ENCODE measurements at places on chromosomes 12 and 14.

DNA sequence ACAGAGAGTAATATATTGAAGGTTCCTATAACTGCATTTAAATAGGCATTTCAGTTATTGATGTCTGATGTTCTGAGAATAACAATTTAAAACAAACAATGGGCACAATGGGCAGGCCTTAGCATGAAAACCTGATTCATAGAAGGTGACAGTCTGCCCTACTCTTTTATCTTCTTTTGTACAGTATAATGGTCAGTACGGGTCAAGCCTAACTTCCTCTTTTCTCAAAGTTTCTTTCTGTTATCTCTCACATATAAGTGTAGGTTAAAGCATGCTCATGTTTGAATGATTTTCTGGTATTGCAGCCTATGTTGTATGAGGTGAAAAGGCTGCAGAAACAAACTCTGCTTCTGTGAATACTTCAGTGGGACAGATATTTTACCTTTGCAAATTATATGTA is 14.2 kb downstream of the FKBP3 start:
- H3K27me3 ChIP-seq, result no peaks in the 10 kb centered on the region
- H3K4me1 ChIP-seq, result no peaks in the 10 kb centered on the region
- H3K27ac ChIP-seq, result no peak overlapping the region
- no peak for DNase-seq
- no peak overlapping the region for H3K4me3 ChIP-seq

DNA sequence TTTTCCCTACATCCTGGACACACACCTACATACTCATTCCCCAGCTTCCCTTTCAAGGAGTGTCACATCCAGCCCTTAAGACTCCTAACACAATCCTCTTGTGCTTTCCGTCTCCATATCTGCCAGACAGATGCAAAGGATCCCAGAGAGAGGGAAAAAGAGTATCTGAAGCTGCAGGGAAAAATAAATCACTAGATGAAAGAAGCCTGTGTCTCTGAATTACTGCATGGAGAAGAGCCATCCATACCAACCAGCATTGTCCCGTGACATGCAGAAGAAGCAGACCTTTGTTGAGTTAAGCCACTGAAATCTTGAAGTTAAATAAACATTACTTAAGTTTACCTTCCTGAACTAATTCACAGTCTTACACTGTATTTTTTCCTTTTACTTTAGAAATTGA is 54.6 kb downstream of the GTF2A1 start:
- H3K4me3 ChIP-seq, result no peak overlapping the region
- no peak overlapping the region for H3K27ac ChIP-seq
- H3K36me3 ChIP-seq, result no peaks in the 10 kb centered on the region
- no peaks in the 10 kb centered on the region for H3K4me1 ChIP-seq

- H3K4me1 ChIP-seq, result peaks cover 3% of the 10 kb centered on the region
- no peak overlapping the region for H3K4me3 ChIP-seq
- H3K36me3 ChIP-seq, result no peaks in the 10 kb centered on the region
- no peak for DNase-seq
- no peak overlapping the region for H3K27ac ChIP-seq
Measured at GRCh38 chr12:54611715-54612149, 23.0 kb downstream of the LACRT start.

DNA sequence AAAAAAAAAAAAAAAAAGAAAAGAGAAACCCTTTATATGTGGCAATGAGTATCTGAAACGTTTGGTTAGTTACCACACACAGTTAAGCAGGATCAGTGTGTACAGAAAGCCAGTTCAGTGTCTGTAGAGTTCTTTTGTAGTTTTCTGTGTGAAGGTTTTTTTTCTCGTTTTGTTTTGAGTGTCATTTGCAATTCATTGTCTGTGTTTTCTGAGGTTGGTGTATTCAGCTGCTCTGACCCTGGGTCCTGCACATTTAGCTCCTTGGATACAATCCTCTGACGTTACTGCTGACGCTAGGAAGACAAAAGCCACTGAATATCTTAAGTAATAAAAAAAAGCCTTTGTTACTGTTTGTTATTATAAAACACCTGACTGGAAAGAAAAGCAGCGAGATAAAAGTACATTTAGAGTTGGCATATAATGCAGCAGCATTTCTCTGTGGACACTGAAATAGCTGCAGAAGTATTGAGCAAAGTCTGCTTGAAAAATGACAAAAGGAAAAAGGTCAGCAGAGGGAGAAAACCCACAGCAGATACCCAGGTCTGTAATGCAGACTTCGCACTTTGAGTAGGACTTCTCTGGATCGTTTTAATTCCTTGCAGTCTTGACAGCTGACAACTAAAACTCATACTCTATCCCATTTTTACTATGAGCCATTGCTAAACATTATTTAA is 89.0 kb downstream of the POLR3B start:
- H3K4me1 ChIP-seq, result no peaks in the 10 kb centered on the region
- no peaks in the 10 kb centered on the region for H3K36me3 ChIP-seq
- no peak for DNase-seq
- H3K4me3 ChIP-seq, result no peak overlapping the region

DNA sequence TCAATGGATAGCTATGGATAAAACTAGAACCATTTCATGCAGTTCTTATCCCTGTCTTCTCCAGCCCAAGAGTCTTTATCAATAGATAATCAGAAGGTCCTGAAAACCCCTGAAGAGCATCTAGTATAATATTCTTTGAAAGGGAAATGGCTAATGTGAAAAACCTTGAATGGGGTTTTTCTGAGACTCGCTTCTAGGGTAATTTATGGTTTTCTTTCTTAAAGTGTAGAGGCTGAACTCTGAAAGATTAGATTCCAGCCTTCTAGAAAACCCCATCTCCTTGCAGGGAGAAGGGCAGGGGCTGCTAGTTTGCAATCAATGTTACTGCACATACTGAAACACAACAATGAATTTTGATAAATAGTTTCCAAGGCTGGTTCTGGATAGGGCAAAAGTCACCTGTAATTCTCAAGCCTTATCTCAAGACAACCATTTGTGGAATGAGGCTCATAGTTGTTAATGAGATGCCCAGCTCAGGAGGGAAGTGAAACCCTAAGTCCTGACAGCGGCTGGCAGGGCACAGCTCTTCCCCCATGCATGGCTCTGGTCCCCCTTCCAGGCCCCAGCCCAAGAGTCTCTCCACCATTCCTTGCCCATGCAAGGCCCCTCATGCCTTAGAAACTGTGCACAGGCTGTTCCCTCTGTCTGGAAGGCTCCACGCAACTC is 33.7 kb upstream of the PYGL start:
- no peak overlapping the region for H3K4me3 ChIP-seq
- no peaks in the 10 kb centered on the region for H3K36me3 ChIP-seq
- no peak for DNase-seq
- H3K27me3 ChIP-seq, result no peaks in the 10 kb centered on the region

Data from mesendoderm (in vitro differentiated cells).